ENCODE measurements at places on chromosomes 7 and 10.

DNA sequence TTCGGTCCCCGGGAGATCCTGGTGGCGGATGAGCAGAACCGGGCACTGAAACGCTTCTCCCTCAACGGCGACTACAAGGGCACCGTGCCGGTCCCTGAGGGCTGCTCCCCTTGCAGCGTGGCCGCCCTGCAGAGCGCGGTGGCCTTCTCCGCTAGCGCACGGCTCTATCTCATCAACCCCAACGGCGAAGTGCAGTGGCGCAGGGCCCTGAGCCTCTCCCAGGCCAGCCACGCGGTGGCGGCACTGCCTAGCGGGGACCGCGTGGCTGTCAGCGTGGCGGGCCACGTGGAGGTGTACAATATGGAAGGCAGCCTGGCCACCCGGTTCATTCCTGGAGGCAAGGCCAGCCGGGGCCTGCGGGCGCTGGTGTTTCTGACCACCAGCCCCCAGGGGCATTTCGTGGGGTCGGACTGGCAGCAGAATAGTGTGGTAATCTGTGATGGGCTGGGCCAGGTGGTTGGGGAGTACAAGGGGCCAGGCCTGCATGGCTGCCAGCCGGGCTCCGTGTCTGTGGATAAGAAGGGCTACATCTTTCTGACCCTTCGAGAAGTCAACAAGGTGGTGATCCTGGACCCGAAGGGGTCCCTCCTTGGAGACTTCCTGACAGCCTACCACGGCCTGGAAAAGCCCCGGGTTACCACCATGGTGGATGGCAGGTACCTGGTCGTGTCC lies 3.7 kb downstream of the TRIM56 start:
- DNase-seq = no peak

DNA sequence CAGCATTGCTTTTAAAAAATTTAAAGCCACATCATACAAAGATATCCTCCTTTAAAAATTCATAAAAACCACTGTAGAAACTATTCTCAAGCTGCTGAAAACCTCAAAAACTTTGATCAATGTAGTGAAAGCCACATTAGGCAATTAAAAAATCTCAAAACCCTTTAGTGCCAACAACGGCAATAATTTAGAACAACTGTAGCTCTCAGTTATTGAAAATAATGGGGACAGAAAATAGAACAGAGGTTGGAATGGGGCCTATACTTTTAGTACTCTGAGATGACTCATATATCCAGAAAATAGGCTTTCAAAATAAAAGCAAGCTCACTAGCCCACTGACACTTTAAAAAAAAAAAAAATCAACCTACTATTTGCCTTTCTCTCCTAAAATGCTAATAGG lies 87.5 kb downstream of the GSAP start:
- no peak for DNase-seq

DNA sequence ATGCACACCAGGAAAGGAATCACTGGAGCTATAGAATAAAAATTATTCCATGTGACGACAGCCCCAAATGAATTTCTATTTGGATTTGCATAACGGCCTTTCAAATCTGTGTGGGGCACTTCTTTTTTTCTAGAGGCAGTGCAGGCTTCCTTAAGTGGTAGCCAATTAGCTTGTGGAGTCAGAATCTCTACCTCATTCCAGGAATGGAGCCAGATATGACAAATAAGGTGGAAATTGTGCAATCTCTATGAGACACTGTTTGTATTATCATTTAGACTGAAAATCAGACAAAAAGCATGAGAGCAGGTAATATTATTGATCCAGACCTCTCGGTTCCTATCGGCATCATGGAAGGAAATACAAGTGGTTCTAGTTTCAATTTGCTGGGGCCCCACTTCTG lies 78.7 kb downstream of the BEND7 start:
- no peak for DNase-seq

DNA sequence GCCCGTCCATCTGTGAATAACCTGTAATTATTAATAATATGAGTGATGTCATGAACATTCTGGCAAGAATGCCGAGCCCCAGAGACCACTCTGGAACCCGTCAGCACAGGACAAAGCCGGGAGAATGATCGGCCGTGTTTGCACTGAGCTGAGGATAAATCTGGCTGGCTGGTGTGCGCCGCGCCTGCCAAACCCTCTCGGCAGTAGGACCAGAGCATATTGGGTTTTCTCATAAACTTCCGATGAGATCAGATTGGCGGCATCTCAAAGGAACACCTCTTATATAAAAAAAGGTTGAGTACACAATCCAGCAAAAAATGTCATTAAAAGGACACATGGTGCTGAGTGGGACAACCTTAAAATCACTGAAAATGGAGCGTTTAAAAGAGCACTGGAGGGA lies 296.0 kb upstream of the MKI67 start:
- no peak for DNase-seq

DNA sequence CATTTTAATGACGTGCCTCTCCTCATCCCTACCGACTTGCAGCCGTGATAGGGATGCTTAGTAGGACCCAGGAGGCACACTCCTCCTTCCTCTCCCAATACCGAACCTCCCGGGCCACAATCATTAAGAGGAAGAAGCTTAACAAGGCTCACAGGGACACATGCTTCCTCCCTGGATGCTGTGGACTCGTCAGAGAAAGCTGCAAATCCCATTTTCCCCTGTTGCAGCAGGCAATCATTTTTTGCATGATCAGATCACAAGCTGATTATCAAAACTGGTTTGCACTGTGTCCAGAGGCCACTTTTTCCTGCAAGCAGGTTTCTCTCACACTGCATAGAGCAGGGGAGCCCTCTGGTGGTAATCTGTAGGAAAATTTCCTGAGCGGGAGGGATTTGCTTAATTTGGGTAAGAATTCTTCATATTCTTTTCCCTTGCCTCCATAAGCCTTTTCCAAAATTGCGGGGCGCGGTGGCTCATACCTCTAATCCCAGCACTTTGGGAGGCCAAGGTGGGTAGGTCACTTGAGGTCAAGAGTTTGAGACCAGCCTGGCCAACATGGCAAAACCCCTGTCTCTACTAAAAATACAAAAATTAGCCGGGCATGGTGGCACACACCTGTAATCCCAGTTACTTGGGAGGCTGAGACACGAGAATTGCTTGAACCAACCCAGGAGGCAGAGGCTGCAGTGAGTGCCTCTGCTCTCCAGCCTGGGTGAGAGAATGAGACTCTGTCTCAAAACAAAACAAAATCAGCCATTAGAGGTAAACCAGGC lies 16.1 kb upstream of the LAMB4 start:
- peak; percentile 59 for DNase-seq

GRCh38 chr10:14573666-14574261 lies 200.9 kb downstream of the FAM107B start:
- DNase-seq = no peak

- DNase-seq = peak; percentile 87
Observed at GRCh38 chr7:151083071-151083823, at the start of gene TMUB1. Gene TMUB1, minus strand, starts transcription at chr7:151083493. Its CDS starts 930 bp downstream, at chr7:151082563.

GRCh38 chr10:79140855-79141254 lies 72.1 kb downstream of the ZMIZ1 start:
- DNase-seq = no peak

- DNase-seq = no peak
Observed at GRCh38 chr7:123204206-123204835, 4.6 kb upstream of the SLC13A1 start.

DNA sequence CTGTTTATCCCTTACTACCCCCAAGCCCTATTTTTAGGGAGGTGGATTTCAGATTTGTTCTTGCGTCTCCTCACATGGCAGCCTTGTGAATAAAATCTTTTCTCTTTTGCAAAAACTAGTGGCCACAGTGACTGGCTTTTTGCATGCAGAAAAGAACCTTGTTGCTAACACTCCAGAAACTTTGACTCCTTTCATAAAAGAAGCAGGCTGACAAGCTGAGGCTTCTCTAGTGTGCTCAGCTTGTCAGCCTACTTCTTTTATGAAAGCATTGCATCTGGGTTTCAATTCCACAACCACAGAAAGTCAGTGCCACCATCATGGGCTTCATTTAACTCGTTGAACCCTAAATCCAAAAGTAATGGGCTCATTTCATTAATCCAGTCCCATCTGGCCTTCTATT lies 761.0 kb upstream of the COBL start:
- no peak for DNase-seq

GRCh38 chr10:20903635-20904390 lies 6.7 kb upstream of the NEBL start:
- DNase-seq = no peak

GRCh38 chr7:95104739-95105138 lies 197.3 kb downstream of the PPP1R9A start:
- DNase-seq = no peak

- no peak for DNase-seq
Observed at GRCh38 chr10:62582101-62582705, 208.0 kb downstream of the ZNF365 start.

- no peak for DNase-seq
Observed at GRCh38 chr7:111853201-111853990, 291.1 kb upstream of the IMMP2L start.

DNA sequence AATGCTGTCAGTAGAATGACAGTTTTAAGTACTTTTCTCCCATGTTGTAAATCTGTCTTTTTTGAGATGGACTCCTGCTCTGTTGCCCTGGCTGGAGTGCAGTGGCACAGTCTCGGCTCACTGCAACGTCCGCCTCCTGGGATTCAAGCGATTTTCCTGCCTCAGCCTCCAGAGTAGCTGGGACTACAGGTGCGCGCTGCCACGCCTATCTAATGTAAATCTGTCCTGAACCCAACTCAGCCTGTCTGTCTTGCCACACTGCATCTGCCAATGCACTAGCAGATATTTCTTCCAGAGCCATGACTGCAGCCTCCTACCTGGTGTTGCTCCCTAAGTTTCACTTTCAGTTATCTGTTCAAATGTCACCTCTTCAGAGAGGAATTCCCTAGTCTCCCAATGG lies 264.1 kb downstream of the PHF14 start:
- DNase-seq = no peak

- no peak for DNase-seq
Observed at GRCh38 chr10:7529638-7530037, 118.8 kb upstream of the SFMBT2 start.

DNA sequence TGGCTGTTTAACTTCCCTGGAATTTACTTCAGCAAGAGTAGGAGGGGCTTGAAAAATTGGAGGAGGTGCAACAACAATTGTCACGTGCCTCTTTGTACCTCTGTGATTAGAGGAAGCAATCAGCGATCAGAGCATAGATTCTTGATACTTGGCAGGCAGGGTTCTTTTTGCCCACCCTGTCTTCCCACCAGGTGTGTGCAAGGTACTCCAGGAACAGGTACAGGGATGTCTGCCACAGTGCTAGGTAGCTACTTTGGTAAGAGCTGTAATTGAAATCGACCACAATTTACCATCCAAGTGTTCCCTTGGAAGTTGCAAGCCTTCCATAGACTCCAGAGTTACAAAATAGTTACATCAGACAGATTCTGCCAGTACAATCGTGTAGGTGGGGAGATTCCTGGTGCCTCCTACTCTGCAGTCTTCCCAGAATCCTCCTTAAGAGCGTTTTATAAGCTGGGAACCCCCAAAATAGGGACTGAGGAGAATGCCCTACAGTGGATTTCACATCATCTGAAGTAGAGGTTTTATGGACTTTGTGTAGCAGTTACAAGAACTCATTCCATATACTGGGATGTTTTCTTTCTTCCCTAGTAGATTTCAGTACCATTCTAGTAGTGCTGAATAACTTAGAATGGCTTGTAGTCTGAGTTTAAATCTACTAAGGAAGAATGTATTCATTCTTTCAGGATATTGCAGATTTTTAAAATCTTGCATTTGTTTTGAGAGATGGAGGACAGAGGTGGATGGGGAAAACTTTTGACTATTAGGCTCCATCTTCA lies 101.9 kb downstream of the EXOC4 start:
- no peak for DNase-seq

Measured in activated CD4-positive, alpha-beta T cell treated with anti-CD3 and anti-CD28 coated beads, Interleukin-2, amount 50 U/mL, for 48 hours (primary cell).